ENCODE measurements at places on chromosomes 4 and X.
A peak's percentile ranks its signal among the peaks of the same experiment; 100 is the strongest.

GRCh38 chrX:29617725-29618124 is 597.6 kb upstream of the MAGEB2 start:
- DNase-seq, result no peak

GRCh38 chrX:129423191-129423590 is 100.1 kb downstream of the SMARCA1 start:
- no peak for DNase-seq

GRCh38 chrX:133776072-133776471 is 209.3 kb downstream of the GPC3 start:
- peak; percentile 47 for DNase-seq

- no peak for DNase-seq
These were observed 99.6 kb upstream of the TMEM150C start for GRCh38 chr4:82661181-82661992.

- no peak for DNase-seq
These were observed 775 bp downstream of the SHROOM4 start for GRCh38 chrX:50812995-50813842.

DNA sequence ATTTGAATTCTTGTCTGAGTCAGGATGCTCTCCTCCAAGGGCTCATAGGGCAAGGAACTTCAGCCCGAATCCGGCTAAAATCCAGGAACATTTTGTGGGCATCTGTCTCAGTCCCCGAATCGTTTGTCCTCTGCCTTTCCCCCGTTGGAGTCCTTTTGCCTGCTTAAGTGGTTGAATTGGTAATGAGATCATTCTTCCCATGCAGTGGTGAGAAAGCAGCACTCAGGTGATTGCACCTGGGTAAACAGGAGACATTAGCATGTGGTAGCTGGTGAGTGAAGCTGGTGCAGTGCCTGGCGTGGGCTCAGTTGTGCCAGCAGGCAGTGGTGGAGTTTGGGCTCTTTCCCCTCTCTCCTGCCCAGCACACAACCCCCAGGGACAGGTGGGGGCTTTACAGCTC is 61.9 kb upstream of the MTM1 start:
- DNase-seq, result no peak

GRCh38 chr4:9946170-9946569 is 75.1 kb downstream of the SLC2A9 start:
- no peak for DNase-seq

GRCh38 chrX:44596277-44596676 is 53.6 kb upstream of the FUNDC1 start:
- no peak for DNase-seq

DNA sequence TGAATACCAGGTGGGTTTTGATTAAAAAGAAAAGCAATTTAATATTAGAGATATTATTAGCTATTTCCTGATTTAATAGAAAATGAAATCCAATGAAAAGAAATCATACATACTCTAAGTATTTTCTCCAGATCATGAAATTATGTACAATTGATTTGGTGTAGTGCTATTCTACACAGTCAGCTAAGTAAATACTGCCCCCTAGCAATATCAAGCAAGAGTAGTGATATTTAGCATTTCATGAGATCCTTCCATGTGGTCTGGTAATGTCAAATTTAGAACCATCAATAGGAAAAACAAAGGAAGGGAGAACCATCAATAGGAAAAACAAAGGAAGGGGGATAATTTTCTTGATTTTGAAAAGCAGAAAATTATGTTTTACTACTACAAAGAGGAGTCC is 114.6 kb downstream of the TBCK start:
- no peak for DNase-seq

DNA sequence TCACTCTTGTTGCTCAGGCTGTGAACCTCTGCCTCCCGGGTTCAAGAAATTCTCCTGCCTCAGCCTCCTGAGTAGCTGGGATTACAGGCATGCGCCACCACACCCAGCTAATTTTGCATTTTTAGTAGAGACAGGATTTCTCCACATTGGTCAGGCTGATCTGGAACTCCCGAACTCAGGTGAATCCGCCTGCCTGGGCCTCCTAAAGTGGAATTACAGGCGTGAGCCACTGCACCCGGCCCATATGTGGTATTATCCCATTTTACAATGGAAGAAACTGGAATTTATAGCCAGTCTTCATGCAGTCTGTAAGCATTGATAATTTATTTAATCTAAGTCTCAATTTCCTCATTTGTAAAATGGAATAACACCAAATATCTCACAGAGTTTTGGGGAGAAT is 161.8 kb downstream of the GABRB1 start:
- no peak for DNase-seq

- DNase-seq, result no peak
These were observed 482 bp downstream of the GSTCD start for GRCh38 chr4:105709081-105709450.

DNA sequence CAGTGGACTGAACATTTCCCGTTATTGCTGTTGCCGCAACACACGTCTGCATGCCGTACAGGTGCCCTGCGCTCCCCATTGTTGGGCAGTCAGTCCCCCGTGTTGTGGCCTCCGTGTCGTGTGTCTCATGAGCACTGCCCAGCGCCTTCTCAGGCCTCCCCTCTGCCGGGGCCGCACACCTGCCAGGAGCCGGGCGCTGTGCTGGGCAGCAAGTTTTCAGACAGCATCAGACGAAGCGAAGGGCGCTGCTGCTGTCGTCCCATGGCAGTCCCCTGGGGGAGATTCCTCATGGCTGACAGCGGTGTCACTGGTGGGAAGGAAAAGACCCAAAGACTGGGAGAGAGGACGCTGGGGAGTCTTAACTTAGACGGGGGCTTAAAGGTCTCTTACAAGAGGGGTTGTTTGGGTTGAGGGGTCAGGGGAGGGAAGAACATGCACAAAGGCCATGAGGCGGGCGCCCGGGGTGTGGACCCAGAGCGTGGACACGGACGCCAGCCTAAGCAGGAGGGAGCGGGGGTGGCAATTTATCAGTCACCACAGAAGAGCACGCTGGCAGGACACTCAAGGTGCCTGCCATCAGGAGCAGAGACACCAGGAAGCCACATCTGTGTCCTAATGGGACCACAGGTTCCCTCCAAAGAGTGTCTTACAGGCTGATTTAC is 47.3 kb downstream of the RGS12 start:
- DNase-seq, result peak; percentile 22

DNA sequence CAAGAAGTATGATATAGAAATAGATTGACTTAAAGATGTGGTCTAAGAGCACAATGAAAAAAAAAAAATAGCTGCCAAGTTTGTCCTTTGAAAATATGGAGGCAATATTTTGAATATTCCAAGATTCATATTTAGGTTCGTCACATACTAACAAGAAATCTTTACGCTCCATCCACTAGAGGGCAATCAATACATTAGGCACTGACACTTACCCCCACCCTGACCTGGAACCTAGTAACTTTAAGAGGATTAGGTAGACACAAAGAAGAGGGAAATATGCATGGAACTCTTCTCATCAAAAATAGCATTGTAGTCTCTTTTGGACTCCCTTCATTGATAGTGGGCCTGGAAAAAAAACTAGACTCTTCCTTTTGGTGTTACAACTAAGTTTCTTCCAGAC is 1108.1 kb downstream of the PCDH19 start:
- no peak for DNase-seq

DNA sequence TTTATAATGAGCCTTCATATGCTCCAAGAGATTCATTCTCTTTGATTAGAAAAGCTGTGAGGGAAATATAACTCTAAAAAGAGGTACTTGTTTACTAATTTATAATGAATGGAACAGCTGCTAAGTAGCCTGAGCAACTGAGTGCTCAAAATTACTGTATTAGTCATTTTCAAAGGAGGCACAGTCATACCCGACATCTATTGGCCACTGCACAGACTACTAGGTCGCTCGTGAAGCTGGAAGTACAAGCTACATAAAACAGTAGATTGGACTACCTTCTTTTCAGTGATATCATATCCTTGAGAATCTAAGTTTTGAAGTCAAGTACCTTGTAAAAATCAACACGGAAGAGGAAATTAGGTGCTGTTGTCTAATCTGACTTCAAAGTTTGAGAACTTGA is 52.0 kb upstream of the GLRB start:
- no peak for DNase-seq

GRCh38 chr4:13007802-13008470 is 476.2 kb downstream of the RAB28 start:
- DNase-seq, result no peak

- DNase-seq, result no peak
These were observed 195.9 kb downstream of the KDR start for GRCh38 chr4:54929459-54929858.

- no peak for DNase-seq
These were observed 100.2 kb downstream of the MAB21L2 start for GRCh38 chr4:150682126-150682525.

DNA sequence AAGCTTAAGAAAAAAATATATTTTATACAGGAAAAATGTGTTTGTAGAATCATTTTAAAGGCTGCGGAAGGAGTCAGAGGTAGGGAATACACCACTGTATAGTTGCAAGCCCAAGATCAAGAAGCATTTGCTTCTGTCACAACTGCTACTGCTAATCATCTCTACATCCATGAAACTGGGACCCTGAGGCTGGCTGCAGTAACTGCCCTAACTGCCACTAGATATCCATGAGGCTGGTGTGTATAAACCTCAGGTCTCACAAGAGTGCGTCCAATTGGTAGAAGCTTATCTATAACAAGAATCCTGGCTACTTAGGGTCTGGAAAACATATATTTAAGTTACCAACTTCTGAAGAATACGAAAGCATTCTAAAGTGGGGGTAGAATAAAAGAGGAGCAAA is 69.1 kb downstream of the RXFP1 start:
- no peak for DNase-seq

- no peak for DNase-seq
These were observed 34.0 kb upstream of the BCOR start for GRCh38 chrX:40131654-40132337.

DNA sequence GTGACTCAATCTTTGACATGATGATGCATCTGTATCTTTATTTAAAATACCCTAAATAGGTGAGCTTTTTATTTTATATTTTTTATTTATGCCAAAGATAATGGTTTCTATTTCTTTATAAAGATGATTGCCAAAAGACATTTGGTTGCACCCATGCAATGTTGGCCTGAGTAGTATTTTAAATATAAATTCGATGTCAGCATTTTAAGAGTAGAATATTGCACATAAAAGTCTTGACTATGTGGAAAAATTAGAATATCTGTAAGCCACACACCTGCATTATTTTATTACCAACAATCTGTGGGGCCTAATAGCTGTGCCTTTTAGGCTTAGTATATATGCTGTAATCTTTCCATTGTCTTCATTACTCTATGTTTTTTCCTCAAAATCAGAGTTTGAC is 91.4 kb downstream of the CPXCR1 start:
- no peak for DNase-seq
